Cardiac muscle cell (in vitro differentiated cells and primary cell): ENCODE measurements at places on chromosomes 12 and 14. TPM values are rescaled to one million over a fixed set of nuclear protein-coding genes. Genes with fewer than 3 reads are reported as not detected.

DNA sequence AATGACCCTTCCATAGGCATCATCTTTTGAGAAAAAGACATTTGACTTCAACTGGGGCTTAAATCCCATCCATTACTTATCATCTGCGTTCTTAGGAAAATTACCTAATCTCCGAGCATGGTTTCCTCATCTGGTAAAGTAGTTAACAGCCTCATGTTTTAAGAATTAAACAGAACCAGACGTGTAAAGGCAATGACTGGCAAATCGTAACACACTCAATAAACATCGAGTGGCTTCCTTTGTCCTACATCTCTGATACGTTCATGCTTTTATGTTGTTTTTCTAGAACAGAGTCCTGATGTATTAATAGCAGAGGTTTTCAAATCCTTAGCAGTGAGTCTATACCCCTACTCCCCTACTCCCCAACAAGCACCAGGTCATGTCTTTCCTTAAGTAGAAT is 189.7 kb upstream of the RGS6 start:
- no peak for DNase-seq

DNA sequence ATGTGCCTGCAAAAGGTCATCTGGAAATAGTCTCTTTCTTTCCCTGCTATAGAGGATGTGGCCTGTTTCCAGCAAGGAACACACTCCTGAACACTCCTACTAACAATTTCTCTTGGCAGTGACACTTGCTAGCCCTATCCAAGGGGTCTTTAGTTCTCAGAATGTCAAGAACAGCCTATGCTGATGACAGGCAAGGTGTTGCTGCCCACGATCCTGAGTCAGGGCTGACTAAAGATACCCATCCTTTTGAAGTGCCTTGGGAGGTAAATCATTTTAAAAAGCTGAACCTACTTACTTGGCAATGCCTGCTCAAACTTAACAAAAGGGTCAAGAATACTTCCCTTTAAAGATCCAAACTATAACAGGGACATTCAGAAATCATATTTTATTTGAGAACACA is 1146.4 kb downstream of the VRK1 start:
- peak; percentile 4 for DNase-seq

DNA sequence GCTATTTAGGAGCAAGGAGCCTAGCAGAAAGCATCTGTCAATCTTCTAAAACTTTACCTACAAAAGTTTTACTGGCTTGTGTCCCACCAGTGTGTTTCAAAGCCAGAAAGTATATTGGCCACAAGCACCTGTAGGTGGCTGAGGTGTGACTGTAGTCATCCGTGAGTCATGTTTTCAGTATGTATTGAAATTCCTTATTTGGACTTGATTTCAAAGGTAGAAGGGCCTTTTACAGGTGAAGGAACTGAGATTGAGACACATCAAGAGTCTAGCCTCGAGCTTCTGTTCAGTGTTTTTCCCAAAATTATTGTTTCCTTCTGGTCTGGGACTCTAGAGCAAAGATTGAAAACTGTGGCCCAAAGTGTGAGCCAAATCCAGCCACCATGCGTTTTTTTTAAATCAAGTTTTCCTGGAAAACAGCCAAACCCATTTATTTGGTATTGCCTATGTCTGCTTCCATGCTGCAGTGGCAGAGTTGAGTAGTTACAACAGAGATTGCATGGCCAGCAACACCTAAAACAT is 195.3 kb upstream of the BCL2L14 start:
- peak; percentile 26 for DNase-seq

Gene MUCL1
- not detected in 2 replicates for total RNA-seq

DNA sequence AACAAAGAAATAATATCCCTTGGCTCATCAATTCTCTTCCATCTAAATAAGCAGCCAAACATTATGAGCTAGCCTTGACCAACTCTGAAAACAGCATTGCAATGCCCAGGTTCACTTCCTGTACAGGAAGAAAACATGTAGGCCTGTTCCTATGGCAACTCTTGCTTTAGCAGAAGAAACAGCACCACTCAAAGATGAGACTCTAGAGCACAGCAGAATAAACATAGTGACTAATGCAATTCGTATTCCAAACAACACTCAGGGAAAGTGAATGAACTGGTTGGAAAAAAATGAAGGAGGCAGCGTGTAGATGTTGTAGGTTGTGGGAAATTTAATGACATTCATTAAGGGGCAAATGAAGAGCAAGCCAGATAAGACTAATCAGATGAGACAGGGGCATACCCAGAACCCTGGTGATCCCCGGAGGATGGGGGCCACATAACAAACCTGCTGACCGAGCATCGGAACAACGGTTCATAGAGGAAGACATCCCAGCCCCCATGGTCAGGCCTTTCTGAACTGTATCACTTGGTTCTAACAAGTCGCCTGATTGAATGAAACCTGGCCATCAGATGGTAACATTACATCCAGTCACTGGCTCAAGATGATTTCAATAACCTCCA is 9.0 kb downstream of the ARHGDIB start:
- no peak for DNase-seq

Gene EGLN3
- total RNA-seq: 26.6 and 30.3 TPM in 2 replicates

- DNase-seq: no peak
Measured at GRCh38 chr14:78524766-78525165, 354.6 kb downstream of the NRXN3 start.

GRCh38 chr12:11747969-11748368 is 98.5 kb downstream of the ETV6 start:
- DNase-seq: no peak

GRCh38 chr14:64912261-64912660 is 2.0 kb upstream of the CHURC1 start:
- no peak for DNase-seq
